Muscle of leg (tissue), 16 donors: ENCODE measurements at places on chromosomes 12 and 14. TPM values are rescaled to one million over a fixed set of nuclear protein-coding genes. Genes with fewer than 3 reads are reported as not detected.

Gene PLEKHG7
- 0.18 TPM for total RNA-seq

Gene TMED10
- total RNA-seq = 180 TPM

DNA sequence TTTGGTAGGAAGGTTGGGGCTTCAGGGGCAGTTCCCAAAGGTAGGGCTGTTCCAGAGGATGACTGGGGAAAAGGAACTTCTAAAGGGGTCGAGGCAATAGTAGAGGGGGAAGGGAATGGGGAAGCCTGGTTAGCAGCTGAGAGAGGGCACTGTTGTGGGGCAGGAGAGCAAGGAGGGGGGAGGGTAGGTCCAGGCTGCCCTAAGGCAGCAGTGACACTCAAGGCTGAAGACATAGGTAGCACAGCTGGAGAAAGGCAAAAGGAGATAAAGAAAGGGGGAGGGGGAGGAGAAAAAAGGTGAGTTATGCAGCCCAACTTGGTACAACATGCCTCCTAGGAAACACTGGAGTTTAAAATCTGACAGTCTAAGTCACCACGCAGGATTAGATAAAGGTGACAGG lies 3.9 kb downstream of the NACA start:
- peaks cover 62% of the 10 kb centered on the region for H3K4me1 ChIP-seq
- H3K36me3 ChIP-seq = peaks cover 45% of the 10 kb centered on the region
- no peak for DNase-seq

- H3K27me3 ChIP-seq = no peaks in the 10 kb centered on the region
- H3K4me3 ChIP-seq = no peak overlapping the region
- DNase-seq = no peak
- no peaks in the 10 kb centered on the region for H3K36me3 ChIP-seq
- H3K4me1 ChIP-seq = peaks cover 2% of the 10 kb centered on the region
These were observed 56.9 kb downstream of the CHST11 start for GRCh38 chr12:104513681-104514080.

DNA sequence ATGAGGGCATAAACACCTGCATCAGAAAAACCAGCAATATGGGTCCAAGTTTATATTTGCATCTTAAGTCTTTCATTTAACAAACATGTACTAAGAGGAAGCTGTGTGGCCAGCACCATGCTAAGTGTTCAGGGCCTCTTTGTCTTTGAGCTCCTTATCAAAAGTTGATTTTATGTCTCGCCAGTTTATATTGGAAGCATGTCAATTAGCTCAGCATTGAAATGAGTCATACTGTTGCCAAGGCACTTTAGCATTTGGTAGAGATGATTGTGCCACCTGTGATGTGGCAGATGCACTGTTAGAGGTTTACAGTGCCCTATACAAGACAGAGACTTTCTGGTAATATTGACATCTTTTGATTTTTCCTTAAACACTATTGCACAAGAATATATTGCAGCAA lies 68.5 kb downstream of the BHLHE41 start:
- no peak for DNase-seq
- no peaks in the 10 kb centered on the region for H3K36me3 ChIP-seq
- no peaks in the 10 kb centered on the region for H3K4me1 ChIP-seq
- no peak overlapping the region for H3K27ac ChIP-seq

DNA sequence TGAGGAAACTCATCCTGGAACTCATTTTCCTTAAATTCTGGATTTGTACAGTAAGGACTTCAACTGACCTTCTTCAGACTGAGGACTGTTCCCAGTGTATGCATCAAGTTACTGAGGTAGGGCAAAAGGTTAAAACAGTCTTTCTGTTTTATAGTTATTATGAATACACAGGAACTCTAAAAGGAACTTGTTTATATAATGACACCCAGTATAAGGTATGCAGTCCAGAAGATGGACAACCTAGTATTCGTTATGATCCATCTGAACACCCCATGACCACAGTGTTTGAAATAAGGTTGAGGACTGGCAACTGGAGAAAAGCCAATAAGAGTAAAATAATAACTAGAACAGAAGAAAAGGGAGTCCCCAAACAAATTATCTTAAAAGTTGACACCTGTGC lies 779.9 kb upstream of the TMEM132C start:
- H3K27me3 ChIP-seq = no peaks in the 10 kb centered on the region
- no peak overlapping the region for H3K27ac ChIP-seq
- H3K36me3 ChIP-seq = no peaks in the 10 kb centered on the region
- no peak for DNase-seq
- no peak overlapping the region for H3K4me3 ChIP-seq
- H3K4me1 ChIP-seq = no peaks in the 10 kb centered on the region

DNA sequence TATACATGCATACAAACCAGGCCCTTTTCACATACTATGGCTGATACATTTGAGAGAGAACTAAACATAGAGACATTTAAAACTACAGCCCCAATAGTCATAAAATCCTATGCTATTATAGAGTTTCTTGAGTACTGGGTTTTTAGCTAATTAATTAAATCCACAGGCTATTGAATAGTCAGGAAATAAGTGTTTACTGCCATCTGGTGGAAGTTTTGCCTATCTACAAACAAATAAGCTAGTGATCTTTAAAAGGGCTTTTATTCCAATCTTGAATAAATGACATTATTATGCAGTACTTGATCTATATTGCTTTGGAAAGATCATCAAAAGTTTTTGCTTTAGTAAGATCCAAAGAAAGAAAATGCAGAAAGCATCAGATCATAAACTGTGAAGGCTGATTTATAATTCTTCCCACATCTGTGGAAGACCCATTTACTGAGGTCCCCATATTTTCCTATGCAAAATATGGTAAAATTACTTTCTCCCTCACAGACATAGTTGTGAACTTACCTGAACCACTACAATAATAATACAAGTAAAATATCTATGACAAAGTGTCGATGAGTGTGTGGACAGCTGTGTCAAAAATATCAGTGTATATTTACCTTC lies 131.3 kb downstream of the ITPR2 start:
- H3K36me3 ChIP-seq = no peaks in the 10 kb centered on the region
- H3K4me1 ChIP-seq = no peaks in the 10 kb centered on the region
- H3K27me3 ChIP-seq = no peaks in the 10 kb centered on the region
- peak; percentile 54 for DNase-seq
- no peak overlapping the region for H3K4me3 ChIP-seq

- no peak overlapping the region for H3K27ac ChIP-seq
- no peaks in the 10 kb centered on the region for H3K36me3 ChIP-seq
- DNase-seq = no peak
- no peaks in the 10 kb centered on the region for H3K4me1 ChIP-seq
- no peaks in the 10 kb centered on the region for H3K27me3 ChIP-seq
These were observed 159.2 kb downstream of the PAWR start for GRCh38 chr12:79531518-79531917.

DNA sequence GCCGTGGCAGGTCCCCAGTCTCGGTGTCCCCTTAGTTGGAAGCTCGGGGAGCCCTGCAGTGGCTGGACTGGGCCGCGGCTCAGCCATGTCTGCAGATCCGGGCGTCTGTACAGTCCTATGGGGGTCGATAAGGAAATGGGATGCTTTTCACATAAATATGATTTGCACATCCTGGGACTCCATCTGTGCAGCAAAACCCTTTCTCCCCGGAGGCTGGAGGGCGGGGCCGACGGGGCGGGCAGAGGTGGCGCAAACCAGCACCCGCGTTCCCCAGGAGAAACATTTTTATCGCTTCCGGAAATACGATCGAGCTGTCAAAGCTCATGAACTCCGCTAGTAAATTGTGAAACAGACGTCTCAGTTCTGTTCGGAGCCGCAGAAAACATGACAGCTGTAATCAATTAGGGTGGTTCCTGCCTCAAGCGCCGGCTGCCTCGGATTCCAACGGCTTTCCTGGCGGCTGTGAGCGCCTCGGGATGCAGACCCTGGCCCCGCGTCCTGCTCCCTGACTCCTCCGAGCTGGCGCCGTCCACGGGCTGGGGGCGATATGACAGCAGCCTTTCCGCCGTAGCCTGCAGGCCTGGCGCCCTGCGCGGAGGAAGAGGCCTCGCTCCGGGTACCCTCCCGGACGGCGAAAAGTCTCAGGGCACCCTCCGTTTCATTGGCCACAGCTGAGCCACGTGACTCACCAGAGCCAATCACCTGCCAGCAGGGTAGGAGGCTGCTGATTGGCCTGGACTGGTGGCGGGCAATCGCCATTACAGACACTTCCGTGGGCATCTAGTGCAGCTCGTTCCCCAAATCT lies 23.0 kb downstream of the DIO3 start:
- H3K27ac ChIP-seq = peak overlapping the region; percentile 65
- DNase-seq = peak; percentile 91
- H3K36me3 ChIP-seq = no peaks in the 10 kb centered on the region
- peaks cover 20% of the 10 kb centered on the region for H3K4me1 ChIP-seq

Gene ANO2
- 3.4 TPM for total RNA-seq

DNA sequence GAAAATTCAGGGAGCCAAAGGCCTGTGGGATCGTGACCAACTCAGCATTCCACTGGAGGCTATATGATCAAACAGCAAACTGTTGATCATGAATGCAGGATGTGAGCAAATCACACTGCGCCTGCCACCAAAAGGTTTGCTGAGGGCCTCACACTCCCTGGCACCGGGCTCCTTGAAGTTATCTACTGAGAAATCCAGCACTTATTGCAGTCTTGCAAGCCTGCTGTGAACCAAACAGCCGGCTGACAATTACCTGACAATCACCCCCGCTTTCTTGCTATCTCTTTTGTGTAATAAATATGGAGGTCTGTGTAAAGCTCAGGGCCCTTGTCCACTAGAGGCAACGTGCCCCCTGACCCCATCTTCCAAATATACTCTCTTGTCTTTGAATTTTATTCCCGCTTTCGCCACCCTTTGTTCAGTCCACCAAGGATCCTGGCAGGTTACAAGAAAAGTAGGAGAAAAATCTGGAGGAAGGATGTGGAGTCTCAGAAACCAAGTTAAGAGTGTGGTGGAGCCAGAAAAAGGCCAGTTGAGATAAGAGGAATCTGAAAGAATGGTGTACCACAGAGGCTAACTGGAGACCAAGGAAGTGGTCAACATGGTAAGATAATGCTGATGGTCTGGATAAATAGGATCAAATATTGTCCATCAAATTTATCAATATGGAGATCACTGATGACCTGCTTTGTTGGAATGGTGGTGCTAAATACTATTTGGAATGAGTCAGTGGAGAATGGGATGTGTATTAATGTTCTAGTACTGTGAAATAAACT lies 229.2 kb downstream of the ALX1 start:
- no peak for DNase-seq
- no peak overlapping the region for H3K27ac ChIP-seq
- no peaks in the 10 kb centered on the region for H3K36me3 ChIP-seq
- no peaks in the 10 kb centered on the region for H3K4me1 ChIP-seq
- H3K27me3 ChIP-seq = no peaks in the 10 kb centered on the region

Gene PDZRN4
- total RNA-seq = 4.6 TPM

DNA sequence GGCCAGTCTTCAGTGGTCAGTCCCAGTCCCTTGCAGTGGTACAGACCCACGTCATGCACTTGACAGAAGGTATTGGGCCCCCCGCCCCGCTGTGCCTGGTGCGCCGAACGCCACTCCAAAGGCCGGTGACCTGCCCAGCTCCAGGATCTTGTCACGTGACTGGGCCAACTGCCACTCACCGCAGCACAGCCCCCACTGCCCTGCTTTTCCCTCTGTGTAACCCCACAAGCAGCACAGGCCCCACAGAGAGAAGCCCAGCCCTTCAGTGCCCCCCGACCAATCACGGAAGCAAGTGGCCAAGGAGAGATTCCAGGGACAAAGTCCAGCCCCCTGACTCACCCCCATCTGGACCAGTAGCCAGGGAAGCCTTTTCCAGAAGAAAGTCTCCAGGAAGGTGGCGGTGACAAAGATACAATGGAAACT lies 498 bp downstream of the GPR132 start:
- peaks cover 5% of the 10 kb centered on the region for H3K27me3 ChIP-seq
- H3K27ac ChIP-seq = no peak overlapping the region
- H3K4me1 ChIP-seq = peaks cover 47% of the 10 kb centered on the region

Gene PRKAB1
- 12.8 TPM for total RNA-seq

Gene SMOC1
- 2.1 TPM for total RNA-seq

Gene PTPRB
- 20.8 TPM for total RNA-seq

DNA sequence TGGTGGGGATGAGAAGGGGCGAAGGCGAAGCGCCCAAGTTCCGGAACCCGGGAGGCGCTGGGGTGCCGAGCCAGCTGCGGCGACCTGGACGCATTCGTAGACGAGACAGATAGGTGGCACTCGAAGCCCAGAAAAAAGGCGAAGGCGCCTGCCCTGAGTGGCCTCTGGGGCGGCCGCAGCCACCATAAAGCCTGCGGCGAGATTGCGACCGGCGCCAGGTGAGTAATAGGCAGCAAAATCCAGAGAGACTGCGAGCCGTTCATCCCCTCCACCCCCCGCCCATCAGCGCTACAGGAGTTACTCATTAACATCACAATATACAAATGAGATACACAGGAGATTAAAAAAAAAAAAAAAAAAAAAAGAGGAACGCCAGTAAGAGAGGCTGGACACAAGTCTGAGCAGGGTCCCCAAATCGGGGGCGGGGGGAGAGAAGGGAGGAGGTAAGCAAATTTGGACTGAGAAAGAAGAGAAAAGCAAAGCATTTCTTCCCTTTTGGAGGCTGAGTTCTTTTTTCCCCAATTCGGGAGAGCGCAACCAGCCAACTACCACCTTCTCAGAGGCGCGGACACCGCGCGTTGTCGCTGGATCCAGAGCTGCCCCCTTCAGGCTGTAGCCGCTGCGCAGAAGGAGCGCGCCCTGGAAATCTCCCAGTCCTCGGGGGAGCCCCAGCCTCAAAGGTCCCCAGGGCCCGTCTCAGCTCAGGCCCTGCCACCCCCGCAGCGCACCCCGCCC lies 15.7 kb downstream of the TBX3 start:
- peaks cover 15% of the 10 kb centered on the region for H3K36me3 ChIP-seq
- peak overlapping the region; percentile 50 for H3K4me3 ChIP-seq
- H3K4me1 ChIP-seq = peaks cover 40% of the 10 kb centered on the region
- H3K27ac ChIP-seq = peak overlapping the region; percentile 51
- H3K27me3 ChIP-seq = peaks cover 81% of the 10 kb centered on the region

DNA sequence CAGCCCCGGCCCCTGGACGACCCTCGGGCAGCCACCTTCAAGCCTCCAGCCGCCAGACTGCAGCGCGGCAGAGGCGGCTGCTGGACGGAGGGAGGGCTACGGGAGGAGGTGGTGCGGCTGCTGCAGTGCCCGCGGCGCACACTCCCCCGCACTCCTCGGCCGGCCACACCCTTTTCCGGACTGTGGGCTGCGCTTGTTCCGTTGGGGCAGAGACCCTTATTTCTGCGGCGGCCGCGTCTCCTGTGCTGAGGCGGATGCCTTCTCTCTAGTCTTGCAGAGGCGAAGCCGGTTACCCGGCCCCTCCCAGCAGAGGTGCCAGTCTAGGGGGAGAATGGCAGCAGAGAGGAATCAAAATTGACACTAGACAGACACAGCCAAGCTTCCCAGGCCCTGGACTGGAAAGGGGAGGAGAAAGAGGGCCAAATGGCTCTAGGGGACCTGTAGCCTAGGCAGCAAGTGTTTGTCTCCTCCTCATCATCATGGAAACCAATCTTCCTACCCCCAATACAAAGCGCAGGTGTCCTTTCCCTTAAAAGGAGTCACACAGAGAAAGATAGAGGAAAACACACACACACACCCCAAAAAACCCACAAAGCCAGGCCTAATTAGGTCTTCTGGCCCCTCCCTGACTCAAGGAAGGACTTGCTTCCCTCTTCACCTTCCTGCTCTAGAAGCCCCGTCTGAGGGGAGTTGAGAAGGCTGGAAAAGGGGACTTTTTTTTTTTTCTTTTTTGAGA lies 1.3 kb downstream of the ESYT1 start:
- H3K4me3 ChIP-seq = peak overlapping the region; percentile 99
- H3K27me3 ChIP-seq = no peaks in the 10 kb centered on the region
- peak; percentile 65 for DNase-seq
- peaks cover 41% of the 10 kb centered on the region for H3K36me3 ChIP-seq
- peak overlapping the region; percentile 98 for H3K27ac ChIP-seq
